ENCODE measurements at places on chromosomes 16 and 17. TPM values are rescaled to one million over a fixed set of nuclear protein-coding genes. Genes with fewer than 3 reads are reported as not detected.

Gene GUCY2D
- total RNA-seq: not detected

Gene TPSAB1
- total RNA-seq: not detected

Gene PERCC1
- total RNA-seq: not detected

Gene HOXB5
- 0.13 TPM for total RNA-seq

Gene NPIPB9
- total RNA-seq: 1.3 TPM

Gene KCNJ12
- total RNA-seq: 0.25 TPM

Gene CPNE7
- 0.25 TPM for total RNA-seq

Gene SMIM22
- total RNA-seq: not detected

Gene KRTAP4-9
- not detected for total RNA-seq

Gene KIF18B
- 2.3 TPM for total RNA-seq

Gene KRTAP16-1
- not detected for total RNA-seq

Gene ERCC4
- total RNA-seq: 5.6 TPM

Gene RNF227
- total RNA-seq: 0.51 TPM

Gene TEKT5
- not detected for total RNA-seq

Gene SLC22A31
- not detected for total RNA-seq

Gene EFCAB5
- 0.25 TPM for total RNA-seq

Gene RAB37
- 0.13 TPM for total RNA-seq

Gene C1QTNF8
- total RNA-seq: not detected

Gene SLC16A11
- total RNA-seq: 1.9 TPM

Gene SSTR5
- 0.38 TPM for total RNA-seq

Gene ZG16
- not detected for total RNA-seq

Gene G6PC1
- not detected for total RNA-seq

Gene SMIM36
- not detected for total RNA-seq

Gene KRT32
- not detected for total RNA-seq

Gene PLA2G10
- total RNA-seq: not detected

Gene RSPRY1
- total RNA-seq: 43.6 TPM

Gene ACAP1
- 1.0 TPM for total RNA-seq

Gene KCNH6
- under 0.01 TPM for total RNA-seq

Gene KRT40
- not detected for total RNA-seq

Gene RTN4RL1
- total RNA-seq: 0.25 TPM

Gene ACBD4
- total RNA-seq: 3.4 TPM

Gene CD2BP2
- 34.1 TPM for total RNA-seq

Gene TP53TG3C
- total RNA-seq: not detected

Gene CDH11
- total RNA-seq: 1.5 TPM

Gene ZSCAN10
- total RNA-seq: not detected

Gene MEOX1
- total RNA-seq: 1.0 TPM

Data from dermis microvascular lymphatic vessel endothelial cell (primary cell).